Activated CD4-positive, alpha-beta T cell treated with anti-CD3 and anti-CD28 coated beads for 24 hours (primary cell): ENCODE measurements at places on chromosomes 6 and 20.

- DNase-seq = no peak
Measured at GRCh38 chr6:10401632-10402223, 13.1 kb downstream of the TFAP2A start.

DNA sequence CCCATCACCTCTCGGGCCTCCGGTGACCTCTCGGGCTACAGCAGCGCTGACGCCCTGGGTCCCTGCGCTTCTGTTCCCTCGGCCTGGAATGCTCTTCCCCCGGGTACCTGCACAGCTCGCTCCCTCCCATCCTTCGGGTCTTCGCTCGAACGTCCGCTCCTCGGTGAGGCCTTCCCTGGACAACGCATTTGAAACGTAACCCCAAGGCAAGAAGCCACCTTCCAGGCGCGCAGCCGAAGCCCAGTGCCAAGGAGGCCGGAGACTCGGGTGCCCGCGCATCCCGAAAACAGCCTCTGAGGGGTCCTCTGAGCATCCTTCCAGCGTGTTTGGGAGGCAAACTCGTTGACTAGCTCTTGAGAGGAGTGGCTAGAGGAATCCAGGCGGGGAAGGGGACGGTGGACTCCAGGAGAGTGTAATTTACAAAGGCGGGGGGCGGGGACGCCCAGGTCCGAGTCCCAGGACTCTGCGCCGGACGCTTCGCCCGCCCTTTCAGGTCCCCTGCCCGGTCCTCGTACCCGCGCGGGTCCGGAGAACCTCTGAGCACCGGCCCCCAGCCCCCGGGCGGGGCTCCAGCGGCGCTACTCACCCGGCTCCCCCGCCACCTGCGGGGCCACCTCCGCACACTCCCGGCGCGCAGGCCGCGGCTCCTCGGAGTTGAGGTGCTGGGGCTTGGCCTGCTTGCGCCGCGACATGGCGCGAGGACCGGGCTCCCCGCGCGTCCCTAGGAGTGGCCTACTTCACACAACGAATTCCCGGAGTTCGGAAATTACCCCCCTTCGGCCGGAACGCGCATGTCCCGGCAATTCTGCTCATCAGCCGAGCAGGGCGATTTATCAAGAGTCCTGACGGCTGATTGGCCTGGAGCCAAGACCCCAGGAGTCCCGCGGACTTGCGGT, 86.8 kb downstream of the ZFP64 start:
- no peak for DNase-seq

- DNase-seq = peak; percentile 71
Measured at GRCh38 chr6:32970413-32971241, 2.2 kb downstream of the BRD2 start.

GRCh38 chr6:112298816-112299281, 44.5 kb upstream of the LAMA4 start:
- DNase-seq = no peak

GRCh38 chr6:162973151-162973872, 245.5 kb downstream of the PACRG start:
- DNase-seq = no peak

- DNase-seq = no peak
Measured at GRCh38 chr20:49785852-49786175, 26.8 kb upstream of the SLC9A8 start.

- no peak for DNase-seq
Measured at GRCh38 chr6:112468359-112468758, 121.2 kb downstream of the RFPL4B start.

DNA sequence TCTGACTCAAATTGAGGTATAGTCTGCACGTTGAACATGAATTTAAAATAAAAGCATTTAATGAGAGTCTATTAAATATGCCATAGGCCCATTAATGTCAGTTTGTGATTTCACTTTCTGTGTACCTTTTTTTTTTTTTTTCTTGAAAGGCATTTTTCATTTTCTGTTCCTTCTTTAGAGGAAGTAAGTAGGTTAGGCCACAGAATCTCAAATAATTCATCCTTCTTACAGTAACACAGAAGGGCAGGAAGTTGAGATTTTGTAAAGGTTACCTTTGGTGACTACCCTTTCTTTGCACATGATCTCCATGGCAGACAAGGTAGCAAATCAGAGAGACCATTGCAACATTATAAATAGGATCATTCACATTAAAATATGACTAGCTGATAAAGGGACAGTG, 9.6 kb downstream of the L3MBTL3 start:
- no peak for DNase-seq

DNA sequence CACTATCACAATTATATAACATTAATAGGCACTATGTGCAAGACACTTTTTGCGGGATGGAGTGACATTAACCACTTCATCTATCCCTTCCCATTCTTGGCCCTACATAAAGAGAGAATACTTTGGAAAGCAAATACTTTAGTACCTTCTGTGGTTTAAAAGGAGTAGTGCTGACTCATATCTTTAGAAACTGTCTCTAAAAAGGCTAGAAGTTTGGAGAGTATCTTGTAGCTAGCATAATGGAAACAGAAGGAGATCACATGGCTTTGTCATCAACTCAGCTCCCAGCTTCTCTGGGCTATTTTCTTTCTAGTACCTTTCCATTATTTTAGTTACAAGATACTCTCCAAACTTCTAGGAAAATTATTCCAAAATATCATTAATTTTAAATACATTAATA, 157.5 kb downstream of the ADGRG6 start:
- no peak for DNase-seq

DNA sequence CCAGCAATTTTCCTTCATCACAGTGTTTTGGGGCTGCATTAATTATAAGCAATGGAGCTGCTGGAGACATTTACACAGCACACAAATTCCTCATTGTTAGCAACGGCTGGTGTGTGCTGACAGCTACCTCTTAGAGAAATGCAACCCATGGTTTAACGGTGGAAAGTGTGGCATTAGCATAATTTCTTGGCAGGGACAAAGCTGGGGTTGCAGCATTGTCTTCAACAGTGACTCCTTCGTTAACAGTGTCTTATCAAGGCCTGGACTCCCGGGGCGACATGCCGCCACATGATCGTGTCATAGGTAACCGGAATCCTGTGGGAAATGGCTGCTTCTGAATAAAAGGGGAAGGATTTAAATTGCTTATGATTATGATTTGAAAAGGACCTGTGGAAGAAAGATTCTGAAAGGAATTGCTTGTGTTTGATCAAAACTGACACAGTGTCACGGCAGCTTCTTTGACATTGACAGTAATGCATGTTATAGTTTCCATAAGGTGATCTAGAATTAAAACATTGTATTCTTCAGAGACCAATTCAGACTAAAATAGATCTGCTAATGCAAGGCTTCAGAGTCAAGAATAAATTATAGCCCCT, 128.0 kb downstream of the UST start:
- DNase-seq = no peak

- DNase-seq = no peak
Measured at GRCh38 chr6:148055419-148055818, 287.2 kb upstream of the SASH1 start.

DNA sequence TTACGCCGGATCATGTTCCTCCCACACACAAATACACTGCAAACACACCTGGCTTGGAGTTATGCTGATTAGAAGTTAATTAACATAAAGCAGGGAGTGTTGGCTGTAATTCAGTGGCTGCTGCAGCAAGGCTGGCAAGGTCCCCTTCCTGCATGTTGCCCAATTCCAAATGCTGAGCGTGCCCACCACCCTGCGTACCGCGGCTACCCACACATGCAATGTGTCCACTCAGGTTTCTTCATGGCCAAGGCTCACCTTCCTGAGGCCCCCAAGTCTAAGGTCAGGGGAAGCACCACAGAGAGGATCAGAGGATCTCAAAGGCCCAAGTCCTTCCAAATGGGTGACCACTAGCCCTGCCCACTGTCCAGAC, 11.6 kb upstream of the PRND start:
- DNase-seq = no peak

GRCh38 chr6:130434174-130434873, 68.5 kb downstream of the TMEM200A start:
- no peak for DNase-seq

DNA sequence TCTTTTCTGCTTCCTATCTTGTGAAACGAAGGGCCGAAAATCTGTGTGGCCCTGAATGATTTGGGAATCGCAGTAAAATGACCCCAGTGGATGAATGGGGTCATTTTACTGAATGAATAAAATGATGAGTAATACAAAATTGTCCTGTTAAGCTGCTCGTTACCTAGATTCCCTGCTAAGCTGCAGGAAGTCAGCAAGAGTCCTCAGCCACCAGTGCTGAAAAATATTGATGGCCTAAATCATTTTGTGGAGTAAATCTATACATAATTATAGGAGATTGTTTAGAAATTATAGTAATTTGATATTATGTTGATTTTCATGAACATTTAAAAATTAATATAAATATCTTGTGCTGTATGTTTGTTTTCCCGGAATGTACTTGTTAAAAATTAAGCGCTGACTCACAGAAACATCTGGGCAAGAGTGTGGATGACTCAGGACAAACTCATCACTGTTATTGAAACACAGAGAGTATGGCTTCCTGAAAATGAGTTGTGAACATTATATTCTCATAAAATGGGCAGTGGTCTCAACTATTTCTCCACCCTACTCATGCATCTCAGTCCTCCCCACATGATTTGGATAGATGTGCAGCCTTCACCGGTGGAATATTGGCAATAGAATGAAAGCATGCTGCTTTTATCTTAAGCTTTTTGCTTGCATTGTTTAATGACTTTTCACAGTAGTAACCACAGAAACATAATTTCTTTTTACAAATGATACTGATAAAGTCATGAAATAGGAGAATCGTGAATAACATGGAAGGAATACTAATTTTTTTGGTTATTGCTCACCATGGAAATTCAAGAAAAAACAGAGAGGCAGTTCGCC, 36.2 kb upstream of the RGS17 start:
- no peak for DNase-seq

DNA sequence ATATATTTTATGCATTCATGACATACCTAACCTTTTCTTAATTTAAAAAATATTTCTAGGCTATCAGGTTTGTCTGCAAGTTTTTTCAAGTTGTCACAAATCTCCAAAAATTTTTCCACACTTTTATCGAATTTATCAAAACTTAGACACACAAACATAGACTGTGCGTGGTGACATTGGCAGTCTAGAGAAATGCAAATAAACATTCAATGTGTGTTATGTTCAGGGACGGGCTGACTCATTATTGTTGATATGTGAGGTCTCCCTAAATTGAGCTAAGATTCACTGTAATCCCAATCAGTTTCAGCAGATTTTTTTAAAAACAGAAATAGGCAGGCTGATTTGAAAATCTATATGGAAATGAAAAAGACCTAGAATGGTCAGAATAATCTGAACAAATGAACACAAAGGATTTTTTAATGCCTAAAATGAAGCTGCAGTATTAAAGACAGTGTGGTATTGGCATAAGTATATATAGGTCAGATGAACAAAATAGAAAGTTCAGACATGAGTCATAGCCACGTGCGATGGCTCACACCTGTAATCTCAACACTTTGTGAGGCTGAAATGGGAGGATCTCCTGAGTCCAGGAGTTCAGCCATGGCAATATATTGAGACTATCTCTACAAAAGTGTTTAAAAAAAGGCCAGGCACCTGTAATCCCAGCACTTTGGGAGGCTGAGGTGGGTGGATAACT, 19.2 kb downstream of the BLTP3A start:
- peak; percentile 6 for DNase-seq
